ENCODE measurements at places on chromosomes 3 and 15.

- no peak for DNase-seq
Observed at GRCh38 chr3:176794406-176794805, 402.9 kb downstream of the TBL1XR1 start.

DNA sequence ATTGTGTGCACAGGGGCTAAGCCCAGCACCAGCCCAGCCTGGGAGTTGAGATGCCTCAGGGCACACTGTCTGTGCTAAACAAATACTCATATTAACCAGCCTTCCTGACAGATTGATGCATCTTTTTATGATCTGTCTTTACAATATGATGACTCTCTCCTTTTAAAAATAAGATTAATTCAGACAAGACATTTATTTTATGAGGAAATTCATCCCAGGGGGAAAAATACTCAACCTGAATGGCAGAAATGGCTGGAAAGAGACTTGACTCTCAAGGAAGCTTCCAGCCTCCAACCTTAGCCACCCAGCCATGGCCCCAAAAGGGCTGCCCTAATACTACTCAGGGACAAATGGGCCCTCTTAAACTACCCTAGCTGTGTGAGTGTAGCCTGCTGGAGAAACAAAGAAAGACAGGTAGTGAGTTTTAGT lies 46.9 kb downstream of the NOX5 start:
- no peak for DNase-seq

DNA sequence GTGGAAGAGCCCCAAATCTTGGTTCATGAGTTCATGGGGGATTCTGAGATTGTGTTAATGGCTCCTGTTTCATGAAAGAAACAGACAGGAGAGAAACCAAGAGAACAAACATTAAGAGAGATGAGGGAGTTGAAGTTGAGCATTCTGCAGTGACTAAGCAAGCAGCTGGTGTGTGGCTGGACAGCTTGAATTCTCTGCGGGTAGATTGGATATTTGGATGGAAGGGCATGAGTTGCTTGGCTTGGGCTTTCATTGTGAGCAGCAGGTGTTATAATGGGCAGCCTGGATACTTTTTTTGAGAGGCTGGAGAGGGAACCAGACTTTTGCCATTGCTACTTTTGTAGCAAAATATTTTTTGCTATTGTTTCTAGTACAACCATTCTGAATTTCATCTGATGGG lies 346.8 kb upstream of the SATB1 start:
- DNase-seq = no peak

GRCh38 chr3:127688416-127689265 lies 15.9 kb downstream of the ABTB1 start:
- DNase-seq = no peak

GRCh38 chr15:77406846-77407245 lies 13.1 kb downstream of the PEAK1 start:
- DNase-seq = no peak

- no peak for DNase-seq
Observed at GRCh38 chr15:47541562-47541961, 175.7 kb upstream of the SEMA6D start.

- DNase-seq = no peak
Observed at GRCh38 chr15:101651554-101652097, 555 bp downstream of the TM2D3 start.

DNA sequence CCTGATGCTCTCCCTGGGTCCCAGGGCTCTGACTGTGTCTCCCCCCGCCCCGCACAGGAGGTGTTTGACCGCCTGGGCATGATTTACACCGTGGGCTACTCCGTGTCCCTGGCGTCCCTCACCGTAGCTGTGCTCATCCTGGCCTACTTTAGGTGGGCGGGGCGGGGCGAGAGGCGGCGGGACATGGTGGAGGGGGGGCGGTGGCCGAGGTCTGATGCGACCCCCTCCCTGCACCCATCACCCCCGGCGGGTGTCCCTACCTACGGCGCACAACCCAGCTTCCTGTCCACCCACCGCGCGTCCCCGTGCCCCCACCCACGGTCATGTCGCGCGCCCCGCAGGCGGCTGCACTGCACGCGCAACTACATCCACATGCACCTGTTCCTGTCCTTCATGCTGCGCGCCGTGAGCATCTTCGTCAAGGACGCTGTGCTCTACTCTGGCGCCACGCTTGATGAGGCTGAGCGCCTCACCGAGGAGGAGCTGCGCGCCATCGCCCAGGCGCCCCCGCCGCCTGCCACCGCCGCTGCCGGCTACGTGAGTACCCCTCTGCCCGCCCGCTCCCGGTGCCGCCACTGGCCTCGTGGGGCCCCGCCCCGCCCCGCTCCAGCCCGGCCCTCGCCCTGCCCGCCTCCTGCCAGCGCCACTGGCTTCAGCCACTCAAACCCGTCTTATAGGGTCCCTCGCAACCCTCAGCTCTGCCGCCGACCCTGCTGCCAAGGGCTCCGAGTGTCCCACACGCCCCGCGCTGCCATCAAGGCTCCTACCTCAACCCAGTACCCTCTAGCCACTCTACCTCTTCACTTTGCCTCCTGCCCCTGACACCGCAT lies 21.0 kb downstream of the PTH1R start:
- no peak for DNase-seq

- DNase-seq = no peak
Observed at GRCh38 chr3:49556500-49557275, 2.4 kb downstream of the BSN start.

GRCh38 chr3:42139621-42140453 lies 48.7 kb downstream of the TRAK1 start:
- DNase-seq = no peak

- DNase-seq = no peak
Observed at GRCh38 chr3:171123915-171124314, 97.4 kb upstream of the SLC2A2 start.

DNA sequence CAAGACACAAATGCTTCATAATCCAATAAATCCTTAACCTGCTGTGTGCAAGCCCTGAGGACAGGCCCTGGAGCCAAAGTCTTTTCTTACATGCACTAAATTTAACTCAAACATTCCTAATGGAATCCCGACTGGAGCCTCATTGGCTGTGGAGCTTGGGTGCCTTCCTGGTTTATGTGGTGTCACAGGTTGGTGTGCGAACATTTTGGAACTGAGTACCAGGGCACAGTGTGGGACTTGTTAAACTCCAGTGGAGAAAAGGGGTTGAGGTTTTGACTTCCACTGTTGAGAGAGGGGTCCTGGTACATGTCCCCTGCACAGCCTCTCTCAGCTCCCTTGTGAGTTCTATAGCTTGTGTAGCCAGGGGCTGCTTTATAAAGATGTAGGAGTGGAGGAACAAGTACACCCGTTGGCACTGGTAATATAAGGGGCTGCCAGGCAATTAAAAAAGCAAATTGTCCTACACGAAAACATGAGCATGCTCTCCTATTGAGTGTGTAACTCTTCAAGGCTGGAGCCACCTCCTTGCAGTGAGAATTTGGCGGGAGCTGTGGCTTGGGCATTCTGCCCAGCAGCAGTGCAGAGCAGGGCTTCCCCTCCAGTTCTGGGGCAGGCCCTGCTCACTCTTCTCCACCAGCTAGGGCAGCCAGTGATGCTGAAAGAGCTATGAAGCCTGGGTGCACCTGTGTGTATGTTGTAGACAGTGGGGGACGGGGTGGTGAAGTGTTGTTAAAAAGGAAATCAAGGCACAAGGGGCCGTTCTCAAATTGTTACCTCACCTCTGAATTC lies 218.1 kb downstream of the CLSTN2 start:
- no peak for DNase-seq
